ENCODE measurements at places on chromosomes 11 and 22.

GRCh38 chr11:131688048-131688693 is 317.8 kb downstream of the NTM start:
- no peak for DNase-seq

GRCh38 chr11:116261606-116262005 is 511.2 kb downstream of the BUD13 start:
- DNase-seq: no peak

GRCh38 chr11:10029386-10030121 is 264.5 kb downstream of the SBF2 start:
- no peak for DNase-seq

- peak; percentile 9 for DNase-seq
Observed at GRCh38 chr11:58576887-58577471, 1.3 kb upstream of the LPXN start.

DNA sequence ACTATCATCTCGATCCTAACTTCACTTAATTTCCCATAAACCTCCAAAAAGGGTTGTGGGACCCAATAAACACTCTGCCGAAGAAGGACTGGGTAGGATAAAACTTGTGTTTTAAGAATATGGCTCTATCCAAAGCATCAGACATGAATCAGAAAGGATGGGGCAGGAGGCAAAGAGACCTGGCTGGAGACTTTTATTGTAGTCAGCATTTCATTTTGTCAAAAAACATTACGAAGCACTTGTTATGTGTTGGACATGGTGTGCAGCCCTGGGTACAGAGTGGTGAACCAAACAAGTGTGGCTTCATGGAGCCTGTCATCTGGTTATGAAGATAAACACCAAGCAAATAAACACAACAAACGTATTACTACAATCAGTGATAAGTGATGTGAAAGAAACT is 17.3 kb downstream of the IL10RA start:
- DNase-seq: no peak

DNA sequence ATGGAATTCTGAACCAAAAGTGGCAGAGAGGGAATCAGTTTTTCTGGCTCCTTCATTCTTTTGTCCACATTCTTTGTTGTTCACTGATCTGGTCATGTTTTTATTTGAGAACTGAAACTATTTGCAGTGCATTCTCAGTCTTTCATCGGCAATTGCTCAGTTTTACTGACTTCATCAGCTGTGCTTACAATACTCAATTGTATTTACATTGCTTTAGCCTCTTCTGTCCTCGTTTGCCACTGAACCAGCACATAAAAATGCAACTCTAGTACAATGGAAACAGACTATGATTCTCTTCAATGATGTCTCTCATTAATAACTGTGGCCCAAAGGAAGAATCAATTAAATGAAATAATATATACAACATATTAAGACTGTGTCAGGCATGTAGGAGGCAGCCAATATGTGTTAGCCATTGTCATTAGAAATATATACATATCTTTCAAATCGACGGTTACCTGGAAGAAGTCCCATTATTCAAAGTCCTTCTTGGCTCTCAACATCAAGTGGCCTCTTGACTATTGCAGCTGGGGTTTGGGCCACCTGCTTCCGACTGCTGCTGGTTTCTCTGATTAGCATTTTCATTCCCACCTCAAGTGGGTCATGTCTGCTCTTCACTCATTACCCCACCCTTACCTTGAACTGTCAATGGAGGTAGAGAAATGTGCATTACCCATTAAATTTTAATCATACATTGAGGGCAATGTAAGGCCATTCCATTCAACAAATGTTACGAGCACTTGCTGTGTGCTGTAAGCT is 600.1 kb downstream of the INSC start:
- DNase-seq: no peak

- no peak for DNase-seq
Observed at GRCh38 chr11:86144846-86145245, 76.0 kb upstream of the PICALM start.

DNA sequence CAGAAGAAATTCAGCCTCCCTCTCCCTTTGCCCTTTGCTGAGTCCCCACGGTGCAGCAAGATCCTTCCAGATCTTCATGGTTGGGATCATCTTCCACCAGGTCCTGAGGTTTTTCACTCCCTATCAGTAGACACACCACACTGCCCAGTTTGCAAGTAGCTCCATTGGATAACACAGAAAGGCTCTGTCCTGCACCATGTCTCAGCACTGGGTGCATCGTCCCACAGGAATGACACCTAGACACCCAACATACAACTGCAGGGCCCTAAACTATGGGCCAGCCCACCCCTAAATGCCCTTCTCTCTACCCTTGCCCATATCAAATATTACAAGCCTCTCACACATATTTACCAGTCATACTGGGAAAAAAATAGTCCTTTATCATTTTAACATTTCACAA is 9.4 kb downstream of the KLHL22 start:
- no peak for DNase-seq

DNA sequence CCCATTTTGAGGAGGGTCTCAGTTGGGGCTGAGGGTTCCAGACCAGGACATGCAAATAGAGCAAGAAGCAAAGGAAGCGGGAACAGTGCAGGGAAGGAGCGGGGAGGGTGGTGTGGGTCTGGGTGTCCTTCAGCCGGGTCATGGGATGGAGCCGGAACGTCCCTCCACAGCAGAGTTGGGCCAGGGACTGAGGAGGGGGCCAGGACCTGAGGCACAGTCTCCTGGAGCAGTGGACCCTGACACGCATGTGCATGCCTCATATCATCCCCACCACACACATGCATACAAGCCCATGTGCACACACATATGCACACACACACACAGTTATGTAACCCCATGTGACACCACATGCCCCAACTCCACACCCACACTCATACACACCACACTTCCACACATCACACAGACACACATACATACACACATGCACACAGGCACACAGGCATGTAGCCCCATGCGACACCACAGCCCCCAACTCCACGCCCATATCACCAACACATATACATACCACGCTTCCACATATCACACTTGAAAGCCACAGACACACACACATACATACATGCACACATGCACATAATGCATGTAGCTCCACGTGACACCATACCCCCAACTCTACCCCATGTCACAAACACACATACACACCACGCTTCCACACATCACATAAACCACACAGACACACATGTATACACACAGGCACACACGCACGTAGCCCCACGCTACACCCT is 1026.6 kb downstream of the BRD1 start:
- no peak for DNase-seq

DNA sequence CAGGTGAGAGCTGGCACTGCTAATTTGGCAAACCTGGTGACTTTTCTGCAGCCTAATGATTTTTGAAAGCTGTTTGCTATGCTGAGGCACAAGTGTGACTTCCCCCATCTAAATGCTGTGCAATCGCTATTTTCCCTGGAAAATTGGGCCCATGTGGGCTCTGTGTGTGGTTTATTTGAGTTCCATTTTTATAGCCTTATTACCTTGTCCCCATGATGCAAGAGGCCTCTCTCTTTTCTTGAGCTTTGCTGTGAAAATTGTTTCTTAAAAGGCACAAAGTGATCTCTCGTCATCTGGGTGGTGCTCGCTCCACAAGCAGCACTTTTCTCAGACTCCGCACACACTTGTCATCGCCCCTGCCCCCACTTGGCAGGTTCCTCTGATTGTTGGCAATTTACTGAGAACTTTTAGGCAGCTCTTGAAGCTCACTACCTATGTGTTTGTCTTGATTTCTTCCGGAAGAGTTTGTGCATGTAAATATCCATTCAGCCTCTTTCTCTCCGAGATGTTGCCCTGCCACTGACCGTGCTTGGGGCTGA is 24.9 kb downstream of the BMAL1 start:
- no peak for DNase-seq

GRCh38 chr11:74735365-74735928 is 4.2 kb upstream of the CHRDL2 start:
- DNase-seq: no peak

GRCh38 chr11:64095949-64096348 is 60.2 kb downstream of the FLRT1 start:
- DNase-seq: no peak

DNA sequence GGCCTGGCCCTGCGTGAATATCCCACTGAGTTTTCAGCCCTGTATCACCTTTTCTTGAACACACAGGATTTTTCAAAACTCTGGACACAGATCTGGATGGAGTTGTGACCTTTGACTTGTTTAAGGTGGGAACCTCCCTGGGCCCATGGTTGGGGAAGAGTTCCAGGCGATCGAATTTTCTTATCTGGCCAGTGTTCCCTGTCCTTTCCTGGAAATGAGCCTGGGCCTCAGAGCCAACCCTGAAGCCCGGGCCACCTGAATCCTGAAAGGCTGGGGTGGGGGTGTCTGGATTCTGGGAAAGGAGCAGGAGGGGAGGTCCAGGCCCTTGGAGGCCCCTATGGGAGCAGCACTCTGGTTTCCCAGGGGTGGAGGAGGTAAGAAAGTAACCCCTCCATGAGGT is 29.0 kb downstream of the CAPN1 start:
- DNase-seq: no peak

DNA sequence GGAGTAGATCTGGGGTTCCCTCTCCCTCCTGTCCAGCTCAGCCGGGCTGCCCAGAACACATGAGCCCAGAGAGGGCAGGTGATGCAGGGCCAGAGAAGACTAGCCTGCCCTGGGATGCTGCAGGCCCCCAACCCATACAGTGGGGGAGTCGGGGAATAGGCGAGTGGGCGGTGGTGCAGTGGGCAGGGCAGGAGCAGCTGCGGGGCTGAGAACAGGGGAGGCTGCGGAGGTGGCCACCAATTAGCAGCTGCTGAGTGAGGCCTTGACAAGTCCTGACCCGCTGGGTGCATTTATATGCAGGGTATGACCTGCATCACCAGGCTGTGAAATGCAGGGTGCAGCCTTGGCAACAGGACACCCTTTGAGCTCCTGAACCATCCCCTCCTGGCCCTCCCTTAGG is 43.1 kb downstream of the NFAM1 start:
- no peak for DNase-seq

DNA sequence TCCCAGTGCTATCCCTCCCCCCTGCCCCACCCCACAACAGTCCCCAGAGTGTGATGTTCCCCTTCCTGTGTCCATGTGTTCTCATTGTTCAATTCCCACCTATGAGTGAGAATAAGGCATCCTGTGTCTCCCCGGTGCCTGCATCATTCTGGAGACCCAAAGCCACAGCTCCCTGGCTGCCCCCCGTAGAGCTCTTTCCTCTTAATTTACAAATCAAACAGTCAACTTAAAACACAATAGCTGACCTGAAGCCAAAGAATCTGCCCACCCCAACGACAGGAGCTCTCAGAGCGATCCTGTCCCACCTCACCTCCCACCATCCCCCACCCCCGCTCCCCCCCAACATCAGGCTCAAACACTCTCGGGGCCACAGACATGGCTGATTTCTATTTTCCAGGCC is 558.3 kb downstream of the BRD1 start:
- no peak for DNase-seq

DNA sequence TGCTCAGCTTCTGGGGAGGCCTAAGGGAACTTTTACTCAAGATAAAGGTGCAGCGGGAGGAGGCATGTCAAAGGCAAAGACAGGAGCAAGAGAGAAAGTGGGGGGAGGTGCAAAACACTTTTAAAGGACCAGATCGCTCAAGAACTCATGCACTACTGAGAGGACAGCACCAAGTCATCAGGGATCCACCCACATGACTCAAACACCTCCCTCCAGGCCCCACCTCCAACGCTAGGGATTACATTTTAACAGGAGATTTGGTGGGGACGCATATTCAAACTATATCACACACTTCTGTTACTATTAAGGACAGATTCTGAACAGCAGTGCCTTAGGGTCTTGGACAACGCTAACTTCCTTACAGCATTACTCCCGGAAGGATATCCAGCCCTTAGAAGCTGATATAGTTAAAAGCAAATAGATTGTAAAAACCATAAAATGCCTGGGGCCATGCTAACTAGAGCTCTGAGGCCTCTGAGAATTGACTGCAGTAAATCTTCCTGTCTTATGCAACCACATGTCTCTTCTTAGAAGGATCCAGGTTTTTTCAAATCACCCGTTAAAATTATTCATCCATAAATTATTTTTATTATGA is 16.7 kb upstream of the ZC3H12C start:
- DNase-seq: no peak

- no peak for DNase-seq
Observed at GRCh38 chr11:132969892-132970291, 562.4 kb downstream of the OPCML start.

DNA sequence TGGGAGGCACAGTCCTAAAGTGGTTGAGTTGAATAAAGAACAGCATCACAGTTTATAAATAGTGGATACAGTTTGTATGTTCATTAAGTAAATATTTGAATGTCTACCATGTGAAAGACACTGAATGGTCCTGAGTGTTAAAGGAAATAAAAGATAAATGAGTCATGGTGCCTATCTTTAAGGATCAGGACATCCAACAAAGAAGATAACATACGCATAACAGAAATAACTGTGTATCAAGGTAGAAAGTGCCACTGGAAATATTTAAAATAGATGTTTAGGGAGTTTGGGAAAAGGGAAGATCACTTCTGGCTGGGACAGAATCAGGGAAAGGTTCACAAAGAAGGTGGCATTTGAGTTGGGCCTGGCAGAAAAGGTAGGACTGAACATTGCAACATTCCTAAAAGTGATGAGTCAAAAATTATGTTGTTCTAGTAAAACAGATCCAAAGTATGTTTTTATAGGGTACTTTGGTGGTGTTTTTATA is 41.5 kb downstream of the CSTPP1 start:
- no peak for DNase-seq

GRCh38 chr22:23716811-23717801 is 26.3 kb downstream of the RGL4 start:
- DNase-seq: peak; percentile 22

DNA sequence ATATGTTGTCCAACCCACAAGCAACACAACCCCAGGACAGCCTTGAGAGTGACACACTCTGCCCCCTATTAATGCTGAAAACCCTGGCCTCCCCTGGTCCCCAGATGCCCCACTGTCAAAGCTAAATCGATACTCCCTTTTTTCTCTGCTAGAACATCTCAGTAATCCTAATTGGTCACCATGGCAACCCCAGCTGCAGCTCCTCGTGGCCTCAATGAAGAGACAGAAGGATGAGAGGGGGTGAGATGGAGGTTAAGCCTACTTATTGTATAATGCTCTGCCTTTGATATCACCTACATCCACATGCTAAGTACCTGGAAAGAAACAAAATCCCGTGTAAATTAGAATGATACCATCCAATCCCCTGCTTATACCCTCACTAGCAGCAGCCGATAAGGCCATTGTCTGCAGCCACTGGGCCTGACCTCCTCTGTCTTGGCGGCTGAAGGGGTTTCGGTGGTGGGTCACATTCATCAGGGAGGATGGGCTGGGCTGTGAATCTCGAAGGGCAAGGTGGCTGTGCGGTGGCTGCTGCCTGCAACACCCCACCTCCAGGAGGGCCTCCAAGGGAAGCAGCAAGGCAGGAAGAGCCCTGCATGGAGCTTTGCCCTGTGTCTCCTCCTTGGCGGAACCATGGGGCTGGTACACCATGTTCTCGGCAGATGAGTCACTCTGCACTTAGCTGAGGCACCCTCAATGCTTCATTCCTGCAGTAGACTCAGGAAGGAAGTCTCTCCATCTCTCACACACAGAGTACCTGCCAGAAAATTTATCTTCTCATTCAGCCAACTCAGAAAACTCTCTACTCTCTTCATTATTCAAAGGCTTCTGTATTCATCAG is 399.5 kb downstream of the BUD13 start:
- DNase-seq: no peak

Data from glomerular endothelial cell (primary cell).